CD14-positive monocyte (primary cell): ENCODE measurements at places on chromosomes 6 and 20.

GRCh38 chr6:31968791-31969711 lies 2.9 kb downstream of the DXO start:
- peak; percentile 6 for DNase-seq

DNA sequence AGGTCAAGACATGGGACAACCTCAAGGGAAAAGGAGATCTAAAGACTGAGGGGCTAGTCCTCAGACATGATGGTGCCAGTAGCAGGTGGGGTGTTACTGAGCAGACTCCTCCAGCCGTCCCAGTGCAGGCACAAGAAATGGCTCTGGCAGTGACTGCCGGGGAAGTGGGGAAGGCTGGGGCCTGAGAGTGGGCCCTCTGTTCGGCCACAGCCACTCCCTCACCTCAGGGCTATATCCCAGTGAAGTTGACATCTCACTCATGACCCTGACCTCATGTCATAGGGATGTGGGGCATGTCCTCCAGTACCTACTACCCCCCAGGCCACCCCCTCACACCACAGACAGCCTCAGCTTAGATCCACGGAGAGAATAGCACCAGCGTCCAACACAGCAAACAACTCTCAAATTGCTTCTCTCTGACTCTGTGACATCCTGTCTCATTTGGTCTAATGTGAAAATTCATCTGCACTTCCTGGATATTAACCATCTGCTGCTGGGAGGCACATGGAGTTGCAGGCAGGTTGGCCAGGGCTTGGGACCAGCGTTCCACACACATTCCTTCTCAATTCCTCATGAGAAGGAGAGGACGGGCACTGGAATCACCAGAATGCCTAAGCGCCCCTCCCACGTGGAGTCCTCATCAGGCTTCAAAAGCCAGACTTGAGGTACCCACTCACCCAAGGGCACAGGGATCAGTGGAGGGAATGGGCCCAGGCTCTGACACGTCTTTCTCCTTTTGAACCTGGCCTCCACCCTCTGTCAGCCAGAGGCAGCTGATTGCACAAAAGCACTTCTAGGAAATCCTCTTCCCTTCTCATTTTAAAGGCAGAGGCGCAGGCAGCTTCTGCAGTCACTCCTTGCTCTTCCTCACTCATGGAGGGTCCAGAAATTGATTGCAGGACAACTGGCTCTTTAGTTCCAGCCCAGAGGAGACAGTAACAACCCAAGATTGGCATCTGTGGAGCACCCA lies 163.6 kb upstream of the CST7 start:
- no peak for DNase-seq

GRCh38 chr20:4084096-4084495 lies 68.7 kb upstream of the RNF24 start:
- DNase-seq, result no peak

DNA sequence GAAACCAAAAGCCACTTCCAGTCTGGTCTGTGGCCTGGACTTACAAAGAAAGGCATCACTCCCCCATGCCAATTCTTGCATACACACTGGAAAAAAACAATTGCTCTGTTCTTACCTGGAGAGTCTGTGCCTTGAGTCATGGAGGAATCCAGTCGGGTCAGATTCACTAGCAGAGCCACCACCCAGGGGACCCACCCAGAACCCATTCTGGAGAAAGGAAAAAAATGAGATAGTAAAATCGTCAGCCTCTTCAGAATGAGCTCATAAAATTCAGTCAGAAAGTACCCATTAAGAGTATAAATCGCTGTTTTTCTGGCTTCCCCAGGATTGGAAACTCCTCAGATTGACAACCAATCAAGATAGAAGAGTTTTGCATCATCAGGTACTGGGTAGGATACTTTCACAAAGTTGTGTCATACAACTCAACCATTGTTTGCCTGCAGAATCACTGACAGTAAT lies at the start of gene HLA-DOB:
Gene HLA-DOB (minus strand): TSS at position 257 of the 459 bp plus-strand sequence. CDS start 51 bp downstream, at position 206.
- DNase-seq, result peak; percentile 67

GRCh38 chr6:35611240-35611639 lies 77.5 kb downstream of the FKBP5 start:
- DNase-seq, result no peak

DNA sequence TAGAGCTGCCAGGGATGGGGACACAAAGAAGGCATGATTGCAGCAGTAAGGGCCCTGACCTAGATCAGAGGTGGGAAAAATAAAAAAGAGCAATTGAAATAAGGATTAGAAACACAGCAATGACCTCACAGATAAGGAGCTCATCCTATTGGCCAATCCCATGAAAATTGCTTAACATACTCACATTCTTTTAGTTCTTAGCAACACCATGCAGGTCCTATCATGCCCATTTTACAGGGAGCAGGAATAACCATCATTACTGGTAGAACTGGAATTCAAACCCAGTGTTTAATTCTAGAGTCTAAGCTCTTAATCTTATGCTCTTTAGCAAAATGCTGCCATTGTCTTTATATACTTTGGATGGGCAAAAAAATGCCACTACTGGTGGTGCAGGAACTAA lies 267.7 kb downstream of the RNF144B start:
- no peak for DNase-seq

DNA sequence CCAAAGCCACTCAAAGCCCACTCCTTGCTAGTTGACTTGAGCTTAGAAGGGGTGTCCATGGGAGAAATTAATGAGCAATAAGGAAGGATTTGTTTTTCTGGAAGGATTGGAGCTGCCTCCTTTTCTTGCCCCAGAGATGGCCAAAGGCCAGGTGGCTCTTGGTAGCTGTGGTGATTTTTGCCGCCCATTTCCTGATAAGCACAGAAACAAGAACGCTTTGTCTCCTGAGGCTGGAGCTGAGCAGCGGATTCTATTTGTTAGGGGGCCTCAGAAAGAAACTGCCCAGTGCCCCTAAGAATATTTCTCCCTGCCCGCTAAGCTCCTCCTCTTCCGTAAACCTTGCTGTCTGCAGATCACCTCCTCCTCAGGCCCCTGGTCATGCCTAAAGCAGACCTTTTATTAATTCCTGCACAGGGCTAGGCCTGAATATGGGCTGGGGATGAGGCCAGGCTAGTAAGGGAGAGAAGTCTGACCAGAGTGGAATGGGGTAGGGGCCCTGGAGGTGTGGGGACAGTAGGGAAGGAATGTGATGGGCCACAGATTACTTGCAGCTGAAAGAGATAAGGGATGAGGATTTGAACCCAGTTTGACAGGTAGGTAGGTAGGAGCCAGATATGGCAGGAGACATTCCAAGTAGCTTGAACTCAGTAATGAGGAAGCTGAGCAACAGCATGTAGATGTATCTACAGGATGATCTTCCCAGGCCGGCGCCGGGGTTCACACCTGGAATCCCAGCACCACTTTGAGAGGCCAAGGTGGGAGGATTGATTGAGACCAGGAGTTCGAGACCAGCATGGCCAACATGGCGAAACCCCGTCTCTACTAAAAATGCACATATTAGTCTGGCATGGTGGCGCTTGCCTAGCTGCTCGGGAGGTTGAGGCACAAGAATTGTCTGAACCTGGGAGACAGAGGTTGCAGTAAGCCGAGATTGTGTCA lies 71.2 kb upstream of the NAA20 start:
- DNase-seq, result no peak
